ENCODE measurements at places on chromosomes 7 and 10. TPM values are rescaled to one million over a fixed set of nuclear protein-coding genes. Genes with fewer than 3 reads are reported as not detected.

Gene GPR37
- 1.5 TPM for total RNA-seq

Gene HIPK2
- 37.1 TPM for total RNA-seq

Gene CYP2C19
- total RNA-seq, result not detected

Gene GIMAP4
- 0.33 TPM for total RNA-seq

Gene HMX2
- not detected for total RNA-seq

Gene PTPN20
- total RNA-seq, result 4.5 TPM

Gene HGF
- total RNA-seq, result 51.1 TPM

Gene EPHA1
- not detected for total RNA-seq

Gene BAIAP2L1
- 4.2 TPM for total RNA-seq

Gene FAM25C
- total RNA-seq, result not detected

Gene SPDYE16
- not detected for total RNA-seq

Gene ZCWPW1
- 1.4 TPM for total RNA-seq
